ENCODE measurements at places on chromosomes 2 and 18.

DNA sequence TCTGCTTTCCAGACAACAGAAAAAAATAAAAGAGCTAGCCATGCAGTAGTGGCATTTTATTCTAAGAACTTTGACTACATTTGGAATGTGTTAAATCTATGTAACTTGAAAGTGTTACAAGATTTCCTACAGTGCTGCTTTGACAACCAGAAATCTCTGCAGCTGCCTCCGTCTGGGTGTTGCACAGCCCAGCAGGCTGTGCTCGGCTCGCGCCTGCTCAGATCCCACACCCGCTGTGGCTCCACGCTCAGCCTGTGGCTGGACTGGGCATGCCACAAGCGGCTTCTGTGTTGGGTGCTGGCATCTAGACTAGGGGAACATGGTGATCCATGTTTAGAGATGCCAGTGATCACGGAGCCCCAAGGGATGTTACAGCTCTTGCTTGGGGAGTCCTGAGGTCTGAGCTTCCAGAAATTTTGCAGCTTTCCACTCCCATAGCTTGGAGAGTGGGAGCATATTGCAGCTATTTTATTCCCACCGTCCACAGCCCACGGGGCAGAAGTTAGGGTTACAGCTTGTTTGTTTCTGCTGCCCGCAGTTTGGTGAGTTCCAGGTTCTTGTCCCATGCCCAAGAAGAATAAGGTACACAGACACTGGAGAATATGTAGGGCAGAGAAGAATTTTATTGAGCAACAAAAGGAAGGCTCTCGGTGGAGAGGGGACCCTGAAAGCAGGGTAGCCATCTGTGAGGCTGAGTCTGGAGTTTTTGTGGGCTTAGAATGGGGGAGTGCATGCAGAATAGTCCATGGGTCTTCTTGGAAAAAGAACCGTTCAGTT is 44.1 kb downstream of the FAM171B start:
- DNase-seq = no peak

GRCh38 chr2:197031803-197032202 is 105.3 kb upstream of the PGAP1 start:
- no peak for DNase-seq

DNA sequence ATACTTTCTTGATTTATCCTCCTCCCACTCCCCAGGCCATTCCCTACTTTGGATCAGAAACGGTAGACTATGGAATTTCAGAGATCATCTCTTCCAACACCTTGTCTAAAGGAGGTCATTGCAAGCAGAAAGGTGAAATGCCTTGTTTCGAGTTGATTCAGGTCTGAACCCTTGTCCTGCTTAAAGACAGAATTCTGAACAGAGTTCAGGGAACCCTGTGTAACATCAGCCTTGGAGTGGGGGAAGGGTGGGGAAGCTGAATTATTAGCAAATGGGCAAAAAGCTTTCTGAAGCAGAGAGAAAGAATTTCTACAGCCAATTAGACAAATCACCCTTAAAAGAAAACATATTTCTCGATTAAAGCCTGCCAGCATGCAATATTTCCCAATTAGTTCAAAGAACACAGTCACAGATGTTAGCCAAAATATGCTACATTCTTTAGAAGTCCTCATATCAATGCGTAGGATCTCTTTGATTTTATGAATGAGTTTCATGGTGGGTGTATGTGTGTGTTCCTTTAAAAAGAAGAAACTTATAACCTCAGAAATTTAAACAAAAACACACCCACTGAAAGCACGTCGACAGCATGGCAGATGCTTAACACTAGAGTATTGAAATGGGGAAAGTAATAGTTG is 353.1 kb downstream of the RND3 start:
- no peak for DNase-seq

DNA sequence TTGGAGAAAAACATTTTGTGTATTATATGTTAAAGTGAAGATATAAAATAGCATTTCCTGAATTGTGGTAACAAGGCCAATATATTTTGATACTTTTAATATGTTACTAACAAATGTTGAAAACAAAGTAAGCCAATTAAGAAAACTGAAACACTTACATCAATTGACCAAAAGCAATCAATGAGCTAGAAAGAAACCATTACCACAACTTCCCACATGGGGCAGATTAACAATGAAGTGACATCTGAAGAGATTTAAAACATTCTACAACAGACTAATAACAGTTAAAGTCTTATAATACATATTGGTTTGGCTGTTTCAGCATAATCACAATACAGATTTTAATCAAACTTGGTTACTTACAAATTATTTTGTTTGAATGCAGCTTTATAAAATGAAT is 282.4 kb upstream of the NETO1 start:
- DNase-seq = no peak

- no peak for DNase-seq
These were observed 49.1 kb upstream of the CTAGE1 start for GRCh38 chr18:22466608-22467395.

DNA sequence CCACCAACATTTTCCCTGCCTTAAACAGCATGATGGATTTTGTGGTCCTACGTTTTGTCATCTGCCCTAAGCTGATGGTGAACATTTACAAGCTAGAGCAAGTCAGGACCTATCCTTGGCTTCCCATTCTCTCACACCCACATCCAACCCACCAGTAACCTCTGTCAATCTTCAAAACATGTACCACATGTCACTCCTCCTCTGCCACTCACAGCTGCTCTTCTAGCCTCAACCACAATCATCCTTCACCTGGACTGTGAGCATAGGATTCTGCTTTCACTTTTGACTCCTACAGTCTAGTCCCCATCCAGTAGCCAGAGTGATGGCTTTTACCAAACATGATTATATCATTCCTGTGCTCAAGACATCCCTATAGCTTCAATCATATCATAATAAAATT is 279.8 kb upstream of the DLGAP1 start:
- no peak for DNase-seq

DNA sequence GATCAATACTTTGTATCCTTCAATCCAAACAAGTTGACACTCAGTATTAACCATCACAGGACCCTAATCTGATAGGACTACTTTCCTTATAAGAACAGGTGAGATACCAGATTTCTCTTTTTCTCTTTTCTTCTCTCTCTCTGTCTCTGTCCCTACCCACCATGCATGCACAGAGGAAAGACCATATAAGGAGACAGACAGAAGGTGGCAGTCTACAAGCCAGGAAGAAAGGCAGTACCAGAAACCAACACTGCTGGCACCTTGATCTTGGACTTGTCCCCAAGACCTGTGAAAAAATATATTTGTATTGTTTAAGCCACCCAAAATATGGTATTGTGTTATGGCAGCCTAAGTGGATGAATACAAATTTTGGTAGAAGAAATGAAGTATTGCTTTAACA is 156.2 kb upstream of the KCNH7 start:
- DNase-seq = no peak

- DNase-seq = no peak
These were observed 78.5 kb downstream of the RHOB start for GRCh38 chr2:20525041-20526035.

DNA sequence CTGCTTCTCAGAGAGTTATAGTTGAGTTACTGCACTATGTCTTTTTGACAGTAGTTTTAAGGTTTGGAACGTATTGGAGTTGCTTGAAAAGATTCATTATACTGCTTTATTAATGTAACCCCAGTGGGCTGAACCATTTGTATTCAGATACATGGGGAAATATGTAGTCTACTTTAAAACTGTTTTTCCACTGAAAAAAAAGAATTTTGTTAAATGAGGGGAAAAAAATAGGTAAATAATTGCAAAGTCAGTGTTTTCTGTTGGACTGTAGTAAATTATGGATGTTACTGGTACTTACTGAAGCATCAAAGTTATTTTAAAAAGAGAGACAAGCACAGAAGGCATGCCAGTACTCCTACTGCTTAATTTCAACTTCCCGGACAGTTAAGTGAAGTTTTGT is 36.4 kb downstream of the ZC3H15 start:
- no peak for DNase-seq

All from CD4-positive, alpha-beta T cell treated with Interleukin-6 at 100 ng/mL for 8 hours (primary cell).